Osteoblast (primary cell): ENCODE measurements at places on chromosomes 2 and 18. TPM values are rescaled to one million over a fixed set of nuclear protein-coding genes. Genes with fewer than 3 reads are reported as not detected.

DNAJC5G gene
- total RNA-seq, result not detected in 2 replicates

CTAGE1 gene
- total RNA-seq, result under 0.01 TPM in 1 of 2 replicates, not detected in the other

DQX1 gene
- total RNA-seq, result not detected in 2 replicates

LOXHD1 gene
- total RNA-seq, result not detected in 2 replicates

WDR35 gene
- 17.4 and 18.1 TPM in 2 replicates for total RNA-seq
